Stimulated activated CD4-positive, alpha-beta T cell treated with anti-CD3 and anti-CD28 coated beads, TNF-alpha, amount 100 ng/mL, for 1 hour (primary cell): ENCODE measurements at places on chromosomes 4 and X.

DNA sequence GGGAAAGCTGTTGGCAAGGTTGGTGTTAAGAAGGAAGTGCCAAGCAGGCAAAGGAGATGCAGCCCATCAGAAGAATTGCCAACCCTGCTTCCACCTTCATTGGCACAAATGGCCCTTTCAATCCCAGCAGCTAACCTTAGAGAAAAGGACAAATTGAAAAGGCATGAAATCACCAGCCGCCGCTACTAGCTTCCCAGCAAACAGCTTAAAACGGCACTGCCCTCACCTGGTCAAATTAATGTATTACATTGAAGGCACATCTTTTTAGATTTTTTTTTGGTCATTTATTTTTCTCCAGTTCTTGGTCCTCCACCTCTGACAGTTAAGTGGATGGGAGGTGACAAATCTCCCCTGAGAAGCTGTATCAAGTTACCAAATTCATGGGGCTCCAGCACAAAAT, 51.0 kb upstream of the NHSL2 start:
- no peak for DNase-seq

DNA sequence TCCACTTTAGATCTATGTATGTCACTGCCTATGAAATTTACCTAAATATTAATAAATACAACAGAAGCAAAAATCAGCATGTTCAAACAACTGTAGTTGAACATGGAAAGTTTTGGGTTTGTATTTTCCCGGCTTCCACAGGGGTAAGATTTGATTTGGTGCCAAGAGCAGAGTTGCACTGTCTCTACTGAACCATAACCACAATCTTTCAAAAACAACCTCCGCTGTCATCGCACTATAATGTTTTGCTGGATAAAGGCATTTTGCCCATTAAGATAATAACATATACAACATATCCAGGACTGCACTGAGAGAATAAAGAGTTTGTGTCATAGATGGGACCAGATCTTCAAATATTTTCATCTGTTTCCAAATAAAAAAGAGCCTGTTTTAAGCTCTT, 94.9 kb downstream of the TENM3 start:
- DNase-seq: no peak

DNA sequence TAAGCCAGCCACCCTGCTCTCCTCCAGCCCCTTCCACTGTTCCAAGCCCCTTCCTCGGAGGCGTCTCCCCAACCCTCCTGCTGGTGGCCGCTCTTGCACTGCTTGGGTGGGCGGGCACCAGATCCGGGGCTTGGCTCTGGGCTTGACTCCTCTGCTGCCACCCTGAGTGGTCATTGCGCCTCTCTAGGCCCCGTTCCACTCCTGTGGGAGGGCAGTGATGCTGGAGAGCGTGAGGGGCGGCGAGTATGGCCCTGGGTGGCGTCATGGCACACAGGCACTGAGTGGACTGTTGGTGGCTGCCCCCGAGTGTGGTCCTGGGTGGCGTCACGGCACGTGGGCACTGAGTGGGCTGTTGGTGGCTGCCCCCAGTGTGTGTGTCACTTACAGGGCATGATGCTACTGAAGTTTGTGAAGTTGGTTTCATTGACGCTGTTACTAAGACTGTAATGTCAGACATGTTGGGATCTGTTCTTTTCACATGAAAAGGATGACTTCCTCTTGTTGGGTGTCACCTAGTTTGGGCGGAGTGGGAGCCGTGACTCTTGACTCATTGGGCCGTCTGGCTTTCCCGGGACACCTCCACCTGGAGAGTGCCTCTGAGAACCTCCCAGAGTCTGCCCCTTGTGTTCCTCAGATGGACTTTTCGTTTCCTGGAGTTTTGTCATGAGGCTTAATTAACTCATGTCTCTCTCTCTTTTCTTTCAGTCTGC, 55.9 kb upstream of the HGFAC start:
- no peak for DNase-seq

GRCh38 chrX:72042852-72043248, 88.9 kb downstream of the RTL5 start:
- no peak for DNase-seq

DNA sequence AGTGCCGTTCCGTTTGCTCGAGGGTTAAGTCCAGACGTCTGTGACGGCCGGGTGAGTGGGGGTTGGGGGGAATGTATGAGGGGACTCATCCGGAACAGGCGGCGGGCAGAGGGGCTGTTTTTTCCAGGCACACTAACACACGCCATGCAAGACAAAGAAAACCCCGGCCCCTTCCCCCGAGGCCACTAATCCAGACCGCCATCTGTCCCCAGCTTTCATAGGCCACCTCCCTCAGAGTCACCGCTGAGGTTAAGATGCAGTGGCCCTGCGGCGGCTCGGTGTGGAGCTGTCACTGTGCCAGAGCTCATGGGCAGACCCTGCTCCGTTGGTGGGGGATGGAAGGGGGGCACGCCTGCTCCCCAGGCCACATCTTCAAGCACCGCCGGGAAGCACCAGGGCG, 34.1 kb downstream of the SORCS2 start:
- DNase-seq: no peak

DNA sequence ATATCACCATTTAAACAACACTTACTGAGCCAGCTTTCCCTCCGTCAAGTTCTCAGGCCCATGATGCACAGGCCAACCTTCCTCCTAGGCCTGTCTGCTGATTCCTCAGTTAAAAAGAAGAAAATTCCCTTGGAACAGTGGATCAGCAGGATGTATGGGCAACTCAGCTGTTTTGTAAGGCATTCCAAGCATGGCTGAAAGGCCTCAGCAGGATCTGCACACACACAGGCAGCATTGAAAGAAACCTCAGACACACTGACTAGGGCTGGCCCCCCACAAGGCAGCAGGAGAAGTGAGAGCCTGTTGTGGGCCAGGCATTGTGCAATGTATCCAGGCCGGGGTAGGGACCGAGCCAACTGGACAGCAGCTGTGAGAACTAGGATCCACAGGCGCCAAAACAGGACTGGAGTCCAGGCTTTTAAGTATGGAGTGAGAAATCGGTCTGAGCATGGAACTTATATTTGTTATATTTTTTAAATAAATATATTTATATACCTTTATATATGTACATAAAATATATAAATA, 171.4 kb downstream of the NWD2 start:
- DNase-seq: no peak

DNA sequence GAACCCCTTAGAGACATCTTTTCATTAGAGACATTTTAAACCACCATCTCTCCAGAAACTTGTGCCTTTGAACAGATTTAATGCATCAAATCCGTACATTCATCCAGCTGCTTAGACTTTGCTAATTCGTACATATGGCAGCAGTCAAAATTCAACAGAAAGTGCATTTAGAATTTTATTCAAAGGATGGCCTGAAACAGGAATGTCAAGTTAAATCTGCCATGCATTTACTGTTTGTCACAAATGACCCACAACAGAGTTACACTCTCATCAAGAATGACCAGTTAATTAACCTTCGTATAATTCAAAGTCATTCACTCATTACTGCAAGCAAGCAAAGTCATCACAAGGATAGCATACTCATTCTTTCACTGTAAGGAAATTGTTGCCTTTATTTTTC, 284.3 kb downstream of the SLC7A11 start:
- no peak for DNase-seq

- DNase-seq: no peak
Measured at GRCh38 chr4:16573206-16573605, 325.2 kb downstream of the LDB2 start.

DNA sequence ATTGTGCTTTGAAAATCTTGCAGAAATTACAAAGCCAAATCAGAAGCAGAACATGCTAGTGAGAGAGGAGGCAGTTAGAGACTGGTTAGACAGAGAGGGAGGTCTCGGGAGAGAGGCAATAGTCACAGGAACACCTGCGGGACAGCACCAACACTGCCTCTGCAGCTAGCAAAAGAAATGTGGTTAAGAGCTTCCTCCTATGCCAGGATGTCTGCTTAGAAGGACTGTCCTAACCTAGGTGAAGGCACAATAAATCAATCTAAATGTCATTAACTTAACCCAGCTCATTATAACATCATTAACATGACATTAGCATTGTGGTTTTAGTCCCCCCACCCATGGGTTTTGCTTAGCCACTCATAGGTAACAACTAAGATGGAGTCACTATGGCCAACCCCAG, 726.7 kb downstream of the PCDH18 start:
- no peak for DNase-seq

- DNase-seq: no peak
Measured at GRCh38 chrX:54950730-54951375, 30.2 kb downstream of the TRO start.

DNA sequence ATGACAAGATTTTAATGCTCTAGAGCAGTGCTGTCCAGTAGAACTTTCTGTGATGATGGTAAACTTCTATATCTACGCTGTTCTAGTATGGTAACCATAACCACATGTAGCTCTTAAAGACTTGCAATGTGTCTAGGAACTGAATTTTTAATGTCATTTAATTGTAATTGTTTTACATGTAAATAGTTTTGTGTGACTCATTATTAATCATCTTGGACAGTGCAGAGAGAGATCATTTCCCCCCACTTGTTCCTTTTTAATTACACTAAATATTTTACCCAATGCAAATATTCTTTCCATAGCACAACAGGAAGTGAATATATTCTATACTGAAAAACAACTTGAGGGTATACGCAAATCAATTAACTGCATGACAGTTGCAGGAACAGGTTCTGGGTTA, 5.8 kb downstream of the ATG4A start:
- DNase-seq: no peak

DNA sequence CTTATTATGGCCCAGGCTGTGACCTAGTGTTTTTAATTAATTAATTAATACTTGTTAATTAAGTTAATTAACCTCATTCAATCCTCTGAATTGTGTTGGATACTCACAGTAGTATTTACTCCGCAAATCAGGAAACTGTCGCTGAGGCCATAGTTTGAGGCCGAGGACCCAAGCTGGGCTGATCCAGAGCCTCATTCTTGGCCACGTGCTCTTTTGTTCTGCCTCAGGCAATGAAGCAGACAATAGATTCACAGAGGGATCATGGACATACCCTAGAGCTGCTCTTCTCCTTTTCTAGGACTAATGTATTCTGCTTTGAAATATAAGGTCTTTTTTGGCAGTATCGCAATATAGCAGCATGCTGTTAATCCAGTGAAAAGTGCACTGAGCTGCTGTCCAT, 24.0 kb upstream of the SNCA start:
- no peak for DNase-seq

DNA sequence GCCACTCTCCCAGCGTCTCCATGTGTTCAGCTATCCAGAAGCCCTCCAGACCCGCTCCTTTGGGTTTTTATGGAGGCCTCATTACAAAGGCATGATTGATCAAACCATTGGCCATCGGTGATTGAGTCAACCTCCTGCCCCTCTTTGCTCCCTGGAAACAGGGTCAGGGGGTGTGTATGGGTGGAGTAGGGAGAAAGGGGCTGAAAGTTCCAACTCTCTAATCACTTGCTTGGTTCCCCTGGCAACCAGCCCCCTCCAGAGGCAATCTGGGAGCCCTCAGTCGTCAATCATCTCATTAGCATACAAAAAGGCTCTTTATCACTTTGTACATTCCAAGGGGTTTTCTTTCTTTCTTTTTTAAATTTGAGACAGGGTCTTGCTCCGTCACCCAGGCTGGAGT, 2.3 kb downstream of the TRIM2 start:
- no peak for DNase-seq

DNA sequence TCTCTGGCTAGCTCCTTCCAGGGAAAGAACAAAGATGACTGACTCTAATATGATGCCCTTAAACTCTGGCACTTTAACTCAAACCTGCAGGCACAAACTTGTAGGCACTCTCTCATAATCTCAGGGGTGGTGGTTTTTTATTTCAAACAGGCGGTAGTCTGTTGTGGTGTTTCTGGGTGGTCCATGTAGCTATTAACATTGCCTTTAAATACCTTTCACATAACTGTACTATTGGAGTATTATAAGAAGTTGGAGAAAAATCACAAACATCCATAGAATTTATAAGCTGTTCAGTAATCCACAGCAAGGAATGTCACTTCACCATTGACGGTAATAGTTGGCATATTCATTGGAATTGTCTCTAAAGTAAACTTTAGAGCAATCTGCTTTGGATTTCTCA, 204.2 kb upstream of the PDE5A start:
- DNase-seq: no peak

DNA sequence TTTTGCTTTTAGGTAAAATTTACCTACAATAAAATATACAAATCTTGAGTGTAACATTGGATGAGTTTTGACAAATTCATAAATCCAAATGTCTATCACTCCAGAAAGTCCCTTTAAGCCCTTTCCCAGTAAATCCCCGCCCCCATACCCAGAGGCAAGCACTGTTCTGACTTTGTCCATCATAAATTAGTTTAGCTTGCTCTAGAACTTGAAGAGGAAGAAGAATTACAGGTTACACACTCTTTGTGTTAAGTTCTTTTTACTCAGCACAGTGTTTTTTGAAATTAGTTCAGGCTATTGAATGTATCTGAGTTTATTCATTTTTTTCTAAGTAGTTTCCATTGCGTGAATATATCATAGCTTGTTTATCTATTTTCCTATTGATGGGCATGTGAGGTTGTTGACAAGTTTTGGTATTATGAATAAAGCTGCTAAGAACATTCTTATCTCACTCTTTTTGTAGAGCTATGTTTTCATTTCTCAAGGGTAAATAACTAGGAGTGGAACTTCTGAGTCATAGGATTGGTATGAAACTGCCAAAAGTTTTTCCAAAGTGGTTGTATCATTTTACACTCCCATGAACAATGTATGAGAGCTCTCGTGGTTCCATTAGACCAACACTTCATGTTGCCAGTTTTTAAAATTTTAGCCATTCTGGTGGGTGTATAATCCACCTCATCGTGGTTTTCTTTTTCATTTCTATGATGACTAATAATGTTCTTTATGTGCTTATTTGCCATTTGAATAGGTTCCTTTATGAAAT, 22.4 kb upstream of the HPSE start:
- DNase-seq: no peak

GRCh38 chr4:2179717-2180116, 62.2 kb downstream of the HAUS3 start:
- no peak for DNase-seq

DNA sequence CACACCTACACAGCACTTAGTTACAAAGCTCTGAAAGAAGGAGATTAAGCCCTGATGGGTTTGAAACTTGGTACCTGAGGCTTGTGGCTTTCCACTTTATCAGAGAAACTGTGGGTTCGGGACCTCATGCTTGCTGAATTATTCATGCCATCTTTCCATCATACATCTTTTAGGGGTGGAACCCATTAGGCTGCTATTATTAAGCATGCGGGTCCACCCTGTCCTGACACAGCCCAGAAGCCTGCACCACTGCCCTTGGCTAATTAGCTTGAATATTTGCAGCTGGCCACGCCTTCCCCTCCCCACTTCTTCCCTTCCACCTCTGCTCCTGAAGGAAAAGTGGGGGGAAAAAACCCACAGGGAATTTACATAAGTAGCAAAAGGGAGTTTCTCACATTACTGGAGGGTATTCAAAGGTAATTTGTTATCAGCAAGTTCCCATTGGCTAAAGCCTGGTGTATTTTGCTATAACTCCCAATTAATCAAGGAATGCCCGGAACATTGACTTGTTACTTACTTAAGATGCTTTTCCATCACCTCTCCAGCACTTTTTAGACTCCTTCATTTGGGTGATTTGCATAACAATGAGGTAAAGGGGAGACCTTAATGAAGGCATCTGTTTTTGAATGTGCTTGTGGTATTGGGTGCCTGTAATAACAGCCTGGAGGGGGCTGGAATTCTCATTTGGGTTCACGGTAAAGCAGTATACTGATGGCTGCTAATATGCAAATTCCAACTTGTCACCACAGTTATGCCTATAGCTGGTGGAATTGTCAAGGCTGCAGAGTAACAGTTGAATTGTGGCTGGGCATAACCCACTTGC, 231.7 kb upstream of the GATB start:
- DNase-seq: no peak
